ENCODE measurements at places on chromosomes 2 and 18.

- no peak for DNase-seq
Observed at GRCh38 chr2:197113275-197113711, 186.8 kb upstream of the PGAP1 start.

DNA sequence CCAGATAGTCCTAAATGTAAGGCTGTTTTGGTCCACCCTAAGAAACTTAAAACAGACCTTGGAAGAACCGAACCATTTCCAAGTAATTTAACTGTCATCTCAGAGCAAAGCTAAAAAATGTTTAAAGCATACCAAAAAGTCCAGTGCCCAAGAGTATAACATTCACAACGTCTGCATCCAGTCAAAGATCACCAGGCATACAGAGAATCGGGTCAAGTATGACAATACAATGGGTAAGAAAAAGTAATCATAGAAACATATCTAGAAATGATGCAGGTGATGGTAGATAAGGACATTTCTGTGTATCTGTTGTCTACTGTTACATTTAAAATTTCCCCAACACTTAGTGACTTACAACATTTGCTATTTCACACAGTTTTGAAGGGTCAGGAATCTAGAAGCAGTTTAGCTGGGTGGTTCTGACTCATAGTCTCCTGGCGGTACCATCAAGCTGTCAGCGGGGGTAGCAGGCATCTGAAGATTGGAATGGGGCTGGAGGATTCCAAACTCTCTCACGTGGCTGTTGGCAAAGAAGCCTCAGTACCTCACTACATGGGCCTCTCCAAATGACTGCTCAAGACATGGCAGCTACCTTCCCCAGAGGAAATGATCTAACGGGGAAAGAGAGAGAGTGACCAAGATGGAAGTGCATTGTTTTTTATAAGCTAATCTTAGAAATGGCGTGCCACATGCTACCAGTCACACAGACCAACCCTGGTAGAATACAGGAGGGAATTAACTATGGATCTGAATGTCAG, 36.6 kb upstream of the DYNC2LI1 start:
- DNase-seq = no peak

- no peak for DNase-seq
Observed at GRCh38 chr2:21535826-21536225, 412.1 kb downstream of the TDRD15 start.

GRCh38 chr2:195659982-195660890, 3.2 kb downstream of the SLC39A10 start:
- DNase-seq = no peak

DNA sequence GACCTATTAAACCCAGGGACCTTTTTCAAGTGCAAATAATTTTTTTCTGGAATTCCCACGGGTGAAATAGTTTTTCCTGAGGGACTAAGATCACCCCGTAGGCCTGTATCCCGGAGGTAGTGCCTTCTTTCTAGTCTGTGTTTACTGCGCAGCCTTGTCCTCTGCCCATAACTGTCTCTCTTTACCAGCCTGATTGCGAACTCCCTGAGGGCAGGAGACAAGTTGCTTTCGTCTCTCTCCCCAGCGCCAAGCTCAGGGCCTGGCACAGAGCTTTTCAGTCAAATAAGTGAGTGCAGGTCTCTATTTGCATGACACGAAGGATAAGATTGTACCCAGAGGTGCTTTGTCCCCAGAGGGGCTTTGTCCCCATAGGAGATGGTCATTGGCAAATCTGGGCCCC, 123.9 kb downstream of the DDX1 start:
- no peak for DNase-seq

DNA sequence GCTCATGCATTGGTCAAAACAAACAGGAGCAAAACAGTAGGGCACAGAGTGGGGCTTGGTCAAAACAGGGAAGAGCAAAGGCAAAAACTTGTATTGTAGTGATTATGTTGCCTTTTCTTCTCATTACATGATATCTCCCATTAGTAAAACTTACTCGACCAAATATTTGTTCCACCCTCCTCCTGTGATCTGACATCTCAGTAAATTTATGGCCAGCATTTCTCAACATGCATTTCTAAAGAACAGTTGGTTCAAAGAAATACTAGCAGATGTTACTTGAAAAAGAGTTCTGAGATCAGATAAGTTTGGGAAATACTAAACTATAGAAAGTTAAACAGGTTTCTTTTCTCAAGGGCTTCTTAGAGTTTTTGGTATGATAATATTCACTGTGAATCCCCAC, 423.1 kb downstream of the FIGN start:
- no peak for DNase-seq

DNA sequence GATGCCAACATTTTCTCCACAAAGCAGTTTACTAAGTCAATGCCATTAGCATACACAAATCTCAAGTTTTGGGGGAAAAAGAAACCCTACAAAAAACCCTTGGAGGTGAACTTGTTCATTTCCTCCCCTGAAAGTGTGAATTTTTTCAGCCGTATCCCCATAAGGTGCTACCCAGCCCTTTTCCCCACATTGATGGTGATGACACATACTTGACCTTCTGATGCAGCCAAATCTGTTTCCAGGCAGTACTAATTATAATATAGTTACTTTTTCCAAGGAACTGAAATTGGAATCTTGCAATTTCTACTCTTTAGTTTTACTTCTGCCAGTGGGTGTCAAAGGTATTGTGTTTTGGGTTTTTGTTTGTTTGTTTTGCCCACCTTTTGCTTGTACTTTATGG, 474.5 kb downstream of the TGIF1 start:
- DNase-seq = no peak

- DNase-seq = no peak
Observed at GRCh38 chr2:154693741-154694340, 4.7 kb upstream of the KCNJ3 start.

GRCh38 chr18:50069422-50069821, 125.5 kb downstream of the MYO5B start:
- no peak for DNase-seq

DNA sequence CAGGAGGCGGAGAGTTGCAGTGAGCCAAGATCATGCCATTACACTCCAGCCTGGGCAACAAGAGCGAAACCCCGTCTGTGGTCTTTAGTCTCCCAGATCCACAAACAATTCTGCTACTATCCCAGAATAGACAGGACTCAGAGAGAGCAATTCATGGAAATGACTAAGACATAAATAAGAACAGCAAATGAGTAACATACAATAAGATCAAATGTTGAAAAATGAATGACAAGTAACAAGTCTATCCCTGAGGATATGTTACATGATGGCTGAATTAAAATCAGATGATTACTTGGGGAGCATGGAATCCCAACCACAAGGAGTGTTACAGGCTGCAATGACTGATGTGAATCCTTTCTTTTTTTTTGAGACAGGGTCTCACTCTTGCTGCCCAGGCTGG, 10.3 kb downstream of the ARL5A start:
- no peak for DNase-seq

GRCh38 chr2:11483806-11484617, 18.1 kb upstream of the E2F6 start:
- DNase-seq = no peak

DNA sequence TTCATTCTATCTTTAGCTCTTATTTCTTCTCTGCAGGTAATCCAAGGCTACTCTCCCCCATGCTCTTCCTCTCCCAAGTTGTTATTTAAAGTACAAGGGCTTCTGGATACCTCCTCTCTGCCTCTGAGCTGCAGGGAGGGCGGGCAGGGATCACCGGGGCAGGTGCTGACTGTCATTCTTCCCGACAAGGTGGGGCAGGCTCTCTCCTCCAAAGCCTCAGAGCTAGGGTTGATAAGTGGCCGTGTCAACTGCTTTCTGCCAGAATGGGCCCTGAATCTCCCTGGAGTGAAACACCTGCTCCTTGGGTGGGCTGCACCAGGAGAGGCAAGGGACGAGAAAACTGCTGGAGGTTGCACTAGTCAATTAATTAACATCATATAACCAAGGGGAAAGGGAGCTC, 250.3 kb downstream of the SLC4A3 start:
- DNase-seq = no peak

GRCh38 chr2:73028841-73029240, 42.7 kb downstream of the SFXN5 start:
- no peak for DNase-seq

DNA sequence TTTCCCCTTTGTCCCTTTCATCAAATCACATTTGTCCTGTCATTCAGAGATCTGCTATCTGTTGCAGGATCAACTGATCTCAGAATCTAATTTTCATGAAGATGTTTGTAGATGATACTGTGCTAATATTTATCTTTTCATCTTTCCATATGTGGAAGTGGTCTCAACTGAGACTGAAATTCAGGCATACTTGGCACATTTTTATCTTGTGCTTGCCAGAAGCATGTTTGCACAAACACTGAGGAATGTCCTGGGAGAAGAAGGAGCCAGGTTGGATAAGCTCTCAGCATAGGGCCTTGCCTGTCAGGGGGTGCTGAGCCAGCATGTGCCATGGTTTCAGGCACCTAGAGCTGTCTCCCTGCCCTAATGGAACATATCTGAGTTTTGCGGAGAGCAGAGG, 24.5 kb upstream of the MMADHC start:
- no peak for DNase-seq

- no peak for DNase-seq
Observed at GRCh38 chr2:11121099-11121822, 34.0 kb upstream of the SLC66A3 start.

GRCh38 chr2:241036397-241036963, 38.1 kb downstream of the SNED1 start:
- DNase-seq = no peak

- no peak for DNase-seq
Observed at GRCh38 chr2:148527488-148528340, 116.8 kb upstream of the EPC2 start.

DNA sequence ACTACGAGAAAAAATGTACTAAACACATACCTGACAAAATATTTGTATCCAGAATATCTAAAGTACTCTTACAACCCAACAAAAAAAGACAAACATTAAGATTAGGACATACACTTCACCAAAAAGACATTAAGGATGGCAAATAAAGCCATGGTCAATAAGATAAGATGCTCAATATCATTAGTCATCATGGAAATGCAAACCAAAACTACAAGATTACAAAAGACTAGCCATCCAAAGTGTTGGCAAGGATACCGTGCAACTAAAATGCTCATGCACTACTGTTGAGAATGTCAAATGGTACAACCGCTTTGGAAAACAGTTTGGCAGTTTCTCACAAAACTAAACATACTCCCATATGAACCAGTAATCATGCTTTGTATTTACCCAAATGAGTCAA, 29.7 kb downstream of the MAP3K2 start:
- no peak for DNase-seq

- DNase-seq = no peak
Observed at GRCh38 chr2:20094142-20094755, 42.8 kb upstream of the LAPTM4A start.

GRCh38 chr2:120509991-120510735, 164.2 kb downstream of the INHBB start:
- no peak for DNase-seq

- DNase-seq = no peak
Observed at GRCh38 chr2:46650556-46651001, 171.2 kb downstream of the TMEM247 start.

GRCh38 chr2:203732092-203732952, 25.9 kb downstream of the CD28 start:
- DNase-seq = no peak

DNA sequence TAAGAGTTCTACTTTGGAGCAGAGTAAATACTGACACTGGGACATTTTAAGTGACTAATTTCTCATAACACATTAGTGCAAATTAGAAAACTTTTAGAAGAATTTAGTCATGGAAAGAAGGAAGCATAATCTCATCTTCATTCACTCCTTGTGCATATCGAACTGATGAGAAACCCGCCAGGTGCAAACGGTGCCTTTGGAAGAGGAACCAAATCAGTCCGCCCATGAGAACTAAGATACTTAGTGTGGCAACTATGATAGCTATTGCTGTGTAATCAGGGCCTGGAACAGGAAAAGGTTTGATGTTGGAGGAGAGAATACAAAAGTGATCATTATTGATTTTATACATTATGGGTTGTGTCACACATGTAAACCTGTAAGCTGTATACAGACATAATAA, 6.9 kb upstream of the CD302 start:
- no peak for DNase-seq

DNA sequence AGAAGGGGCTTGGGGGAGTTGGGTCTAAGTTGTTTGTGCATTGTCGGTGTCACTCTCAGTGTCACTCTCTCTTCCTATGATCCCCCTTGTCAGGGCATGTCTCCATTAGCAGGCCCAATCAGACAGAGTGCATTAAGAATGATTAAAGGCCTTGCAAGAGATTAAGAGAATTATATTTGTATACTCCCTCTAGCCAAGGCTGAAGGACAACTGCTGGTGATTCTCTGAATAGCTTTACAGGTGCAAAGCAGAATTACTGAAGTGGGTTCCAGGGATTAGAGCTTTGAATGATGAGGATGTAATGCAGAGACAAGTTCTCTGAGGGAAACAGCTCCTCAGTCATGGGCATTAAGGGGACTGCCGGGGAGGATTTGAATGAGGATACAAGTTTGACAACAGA, 104.8 kb upstream of the LGALSL start:
- no peak for DNase-seq

- no peak for DNase-seq
Observed at GRCh38 chr2:159149747-159150146, 136.8 kb downstream of the WDSUB1 start.

DNA sequence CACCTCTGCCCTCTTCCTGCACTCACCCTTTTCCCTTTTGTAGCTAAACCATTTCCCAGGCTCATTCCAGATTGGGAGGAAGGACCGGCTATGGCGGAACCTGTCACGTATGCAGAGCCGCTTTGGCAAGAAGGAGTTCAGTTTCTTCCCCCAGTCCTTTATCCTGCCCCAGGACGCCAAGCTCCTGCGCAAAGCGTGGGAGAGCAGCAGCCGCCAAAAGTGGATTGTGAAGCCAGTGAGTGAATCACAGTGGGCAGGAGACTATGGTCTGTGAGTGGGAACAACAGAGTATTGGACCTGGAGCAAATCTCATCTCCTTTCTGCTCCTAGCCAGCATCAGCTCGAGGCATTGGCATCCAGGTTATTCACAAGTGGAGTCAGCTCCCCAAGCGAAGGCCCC, 35.0 kb upstream of the CYP27A1 start:
- no peak for DNase-seq

DNA sequence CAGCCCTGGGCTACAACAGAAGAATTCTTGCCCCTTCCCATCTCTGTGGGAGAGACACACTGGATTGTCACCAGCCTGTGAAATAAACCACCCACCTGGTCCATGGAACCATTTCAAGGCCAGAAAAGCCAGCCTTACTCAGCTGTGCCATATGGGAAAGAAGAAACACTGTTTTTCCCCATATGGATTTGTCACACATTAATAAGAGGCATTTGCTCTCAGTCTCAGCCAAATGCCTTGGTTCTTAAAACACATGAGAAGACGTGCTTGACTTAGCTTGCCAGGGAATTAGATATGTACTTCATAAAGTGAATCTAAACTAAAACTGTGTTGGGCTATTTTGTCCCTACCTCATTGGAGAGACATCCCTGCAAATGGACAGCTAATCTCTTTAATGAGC, 308.6 kb upstream of the TNP1 start:
- DNase-seq = no peak
